Putamen (tissue), 1 donor: ENCODE measurements at places on chromosomes 1 and 21.

DNA sequence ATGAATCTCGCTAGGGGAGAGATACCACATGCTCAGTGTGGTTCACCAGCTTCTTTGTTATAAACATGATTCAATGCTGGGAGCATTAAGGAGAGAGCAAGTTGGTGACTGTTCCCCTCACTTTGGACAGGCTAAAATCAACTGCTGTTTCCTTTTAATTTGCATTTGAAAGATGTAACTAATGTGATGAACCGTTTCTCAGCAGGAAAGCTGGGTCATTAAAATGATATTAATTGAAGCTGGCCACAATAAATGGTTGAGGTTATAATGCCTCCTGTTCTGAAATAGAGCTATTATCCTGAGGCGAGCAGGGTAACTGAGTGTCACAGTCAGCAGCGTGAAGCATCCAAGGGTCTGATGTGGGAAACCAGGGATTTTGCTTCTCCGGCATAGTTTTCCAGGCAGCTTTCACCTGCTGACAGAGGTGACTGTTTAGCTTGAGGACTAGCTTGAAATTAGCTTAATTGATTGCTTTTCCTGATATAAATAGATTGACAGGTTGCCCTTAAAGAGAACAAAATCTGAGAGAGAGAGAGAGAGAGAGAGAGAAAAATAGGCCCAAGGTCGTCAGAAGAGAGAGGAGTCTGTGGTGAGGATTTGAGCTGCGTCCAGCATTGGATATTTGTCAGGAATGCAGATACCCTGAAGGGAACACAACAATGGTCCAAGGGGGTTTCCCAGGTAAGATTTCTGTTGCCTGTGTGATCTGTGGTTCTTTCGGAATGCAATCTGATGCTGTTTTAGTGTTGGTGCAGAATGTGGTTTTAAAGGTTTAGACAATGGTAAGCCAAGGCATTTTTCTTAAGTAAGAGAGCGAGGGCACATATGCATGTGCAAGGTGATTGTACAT lies 209.7 kb downstream of the PATJ start:
- no peak for DNase-seq

- DNase-seq: peak; percentile 64
These were observed 197.6 kb upstream of the ADAMTS5 start for GRCh38 chr21:27164208-27165177.

GRCh38 chr1:7012461-7012924 lies 227.2 kb downstream of the CAMTA1 start:
- DNase-seq: no peak

GRCh38 chr1:162632698-162633080 lies 425 bp downstream of the DDR2 start:
- no peak for DNase-seq

GRCh38 chr1:41006942-41007865 lies 14.3 kb downstream of the SLFNL1 start:
- peak; percentile 57 for DNase-seq

DNA sequence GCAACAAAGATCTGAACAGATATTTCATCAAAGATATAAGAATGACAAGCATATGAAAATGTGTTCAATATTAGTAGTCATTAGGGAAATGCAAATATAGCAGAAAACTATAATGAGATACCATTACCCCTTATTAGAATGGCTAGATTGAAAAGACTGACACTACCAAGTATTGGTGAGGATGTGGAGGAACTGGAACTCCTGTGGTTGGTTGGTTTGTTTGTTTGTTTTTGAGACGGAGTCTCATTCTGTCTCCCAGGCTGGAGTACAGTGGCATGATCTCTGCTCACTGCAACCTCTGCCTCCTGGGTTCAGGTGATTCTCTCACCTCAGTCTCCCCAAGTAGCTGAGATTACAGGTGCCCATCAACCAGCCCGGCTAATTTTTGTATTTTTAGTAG lies 18.9 kb upstream of the HMGN1 start:
- no peak for DNase-seq

GRCh38 chr1:168161459-168161858 lies 17.3 kb upstream of the TIPRL start:
- no peak for DNase-seq

- DNase-seq: no peak
These were observed 116.4 kb downstream of the SYT2 start for GRCh38 chr1:202593845-202594244.

GRCh38 chr21:40837456-40837855 lies 9.5 kb downstream of the DSCAM start:
- DNase-seq: no peak

DNA sequence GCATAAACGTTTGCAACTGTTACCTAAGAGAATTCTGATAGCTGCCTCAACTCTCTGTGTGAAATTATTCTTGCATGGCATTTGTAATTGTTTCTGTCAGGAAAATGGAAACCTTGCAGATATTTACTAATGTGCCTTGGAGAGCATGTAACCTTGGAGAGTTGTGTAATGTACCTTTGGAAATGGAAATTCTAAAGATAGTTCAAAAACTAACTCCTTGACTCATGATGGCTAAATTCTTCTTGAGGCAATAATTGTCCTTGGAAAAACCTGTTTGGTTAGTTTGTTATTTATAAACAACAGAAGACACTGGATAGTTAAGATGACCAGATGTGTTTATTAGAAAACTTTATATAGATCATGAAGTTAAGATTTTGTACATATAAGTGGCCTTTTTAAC lies 1033.8 kb downstream of the PLA2G4A start:
- DNase-seq: no peak

DNA sequence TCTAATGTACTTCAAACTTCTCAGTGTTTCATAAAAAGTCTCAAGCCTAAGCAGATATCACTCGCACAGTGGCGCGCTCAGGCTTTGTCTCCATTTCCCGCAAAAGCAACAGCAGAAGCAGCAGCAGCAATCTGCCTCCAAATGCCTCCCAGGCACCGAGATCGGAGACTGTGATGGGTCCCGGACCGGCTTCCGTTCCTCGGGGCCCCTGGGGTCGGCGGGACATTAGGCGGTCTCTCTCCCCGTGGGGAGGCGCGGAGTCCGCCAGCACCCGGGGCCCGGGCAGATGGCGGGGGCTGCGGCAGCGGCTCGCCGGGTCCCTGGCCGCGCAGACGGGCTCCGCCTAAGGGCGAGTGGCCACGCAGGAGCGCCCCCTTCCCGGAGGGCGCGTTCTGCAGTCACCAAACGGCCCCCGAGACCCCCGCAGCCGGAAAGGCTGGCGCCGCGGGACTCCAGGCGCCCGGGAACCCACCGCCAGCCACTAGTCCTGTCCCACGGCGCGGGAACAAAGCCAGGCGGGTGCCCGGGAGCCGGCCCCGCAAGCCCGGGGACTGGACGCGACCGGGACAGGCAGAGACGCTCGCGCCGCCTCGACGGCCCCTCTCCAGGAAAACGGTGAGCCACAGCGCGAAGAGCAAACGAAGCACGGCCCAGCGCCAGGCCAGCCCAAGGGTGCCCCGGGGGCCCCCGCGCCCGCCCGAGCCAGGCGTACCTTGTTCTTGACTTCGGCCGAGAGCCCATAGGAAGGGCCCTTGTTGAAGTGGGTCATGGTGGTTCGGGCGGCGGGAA lies 590 bp downstream of the CNN3 start:
- peak; percentile 71 for DNase-seq

GRCh38 chr1:198096390-198096789 lies 60.4 kb upstream of the NEK7 start:
- DNase-seq: no peak

DNA sequence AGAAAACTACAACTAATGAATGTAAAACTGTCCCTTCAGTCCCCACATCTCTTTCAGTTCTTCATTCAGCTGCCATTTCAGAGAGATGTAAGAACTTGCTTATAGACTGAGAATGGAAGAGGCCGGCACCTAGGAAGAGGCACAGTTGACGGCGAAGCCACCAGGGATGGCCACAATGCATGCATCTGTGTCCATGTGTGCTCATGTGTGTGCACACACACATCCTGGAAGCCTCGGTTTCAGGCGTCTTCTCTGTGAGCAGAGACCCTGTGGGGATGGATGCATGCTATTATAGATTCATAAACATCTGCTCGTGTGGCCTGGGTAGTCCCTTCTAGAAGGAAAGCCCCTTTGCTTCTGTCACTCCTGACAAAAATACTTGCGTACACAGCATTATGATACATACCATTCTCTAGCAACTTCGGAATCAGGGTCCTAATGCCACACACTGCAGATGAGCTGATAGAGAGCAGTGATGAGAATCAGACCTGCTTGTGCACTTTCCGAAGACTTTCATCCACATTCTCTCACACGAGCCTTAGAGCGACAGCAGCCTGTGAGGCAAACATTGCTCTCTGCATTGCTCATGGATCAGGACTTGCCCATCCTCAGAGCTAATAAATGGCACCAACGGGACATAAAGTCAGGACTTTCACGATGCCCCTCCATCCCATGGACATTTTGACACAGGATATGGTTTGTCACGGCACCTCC lies 12.4 kb upstream of the GPR61 start:
- DNase-seq: no peak

GRCh38 chr1:16903458-16903796 lies 7.6 kb downstream of the RNU1-2 start:
- no peak for DNase-seq

DNA sequence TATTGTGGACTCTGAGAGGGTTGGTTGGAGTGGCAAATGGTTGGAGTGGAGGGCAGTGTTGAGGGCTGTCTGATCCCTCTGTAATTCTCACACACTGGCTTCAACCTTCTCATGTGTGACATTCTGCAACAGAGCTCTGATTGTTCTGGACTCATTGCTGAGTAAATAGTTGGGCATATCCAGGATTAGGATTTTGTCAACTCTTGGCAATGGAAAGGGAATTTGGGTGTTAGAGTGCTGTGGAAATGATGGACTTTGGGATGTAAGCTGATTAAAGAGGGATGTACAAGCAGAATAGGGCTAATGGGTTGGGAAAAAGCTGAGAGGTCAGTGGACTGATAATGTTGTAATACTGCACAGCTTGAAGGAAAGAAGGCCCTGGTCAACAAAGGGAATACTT lies 16.5 kb downstream of the TLCD4 start:
- DNase-seq: no peak

- peak; percentile 72 for DNase-seq
These were observed at the start of gene SLC45A3 for GRCh38 chr1:205680073-205680851. SLC45A3 (minus strand) TSS chr1:205680509; CDS start chr1:205664656, 15,853 bp downstream.

DNA sequence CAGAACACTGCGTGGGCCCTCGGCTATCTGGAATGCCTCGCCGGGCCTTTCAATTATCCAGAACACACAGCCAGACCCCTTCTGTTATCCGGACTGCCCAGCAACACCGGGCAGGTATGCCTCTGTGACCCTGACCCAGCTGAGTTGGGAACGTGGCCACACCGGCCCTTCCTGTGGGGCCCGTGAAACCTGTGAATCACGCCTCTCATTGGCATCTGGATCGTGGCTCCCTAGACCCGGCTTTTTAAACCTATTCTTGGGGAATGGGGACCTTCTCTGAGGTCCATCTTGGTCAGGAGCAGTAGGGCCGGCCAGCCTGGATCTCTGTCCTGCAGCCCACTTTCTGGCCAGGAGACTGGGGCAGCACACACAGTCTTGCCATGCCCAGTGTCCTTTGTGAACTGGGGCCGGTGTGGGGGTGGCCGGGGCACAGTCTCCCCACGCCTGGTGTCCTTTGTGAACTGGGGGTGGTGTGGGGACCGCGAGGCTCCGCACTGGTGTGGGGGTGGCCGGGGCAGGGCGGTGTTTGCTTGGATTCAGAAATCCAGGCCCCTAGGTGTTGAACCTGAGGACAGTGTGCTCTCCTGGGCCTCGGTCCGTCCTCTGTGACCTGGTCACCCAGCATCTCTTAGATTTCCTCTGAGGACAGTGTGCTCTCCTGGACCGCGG lies 11.1 kb downstream of the COL18A1 start:
- DNase-seq: no peak

DNA sequence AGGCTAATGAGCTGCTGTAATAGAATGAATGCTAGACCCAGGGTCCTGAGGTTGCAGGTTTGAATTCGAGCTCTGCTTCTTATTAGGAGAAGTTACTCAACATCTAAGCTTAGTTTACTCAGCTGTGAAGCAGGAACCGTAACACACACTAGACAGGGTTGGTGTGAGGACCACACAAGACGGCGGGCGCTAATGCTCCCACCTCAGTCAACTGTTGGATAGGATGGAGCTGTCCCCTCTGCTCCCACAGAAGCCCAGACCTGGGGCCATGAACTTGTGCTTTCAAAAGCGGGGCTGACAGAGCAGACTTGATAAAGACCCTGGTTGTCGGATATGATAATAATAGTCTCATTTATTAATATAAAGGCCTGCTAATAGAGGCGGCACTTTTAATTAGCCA lies 98.4 kb upstream of the CD34 start:
- no peak for DNase-seq

DNA sequence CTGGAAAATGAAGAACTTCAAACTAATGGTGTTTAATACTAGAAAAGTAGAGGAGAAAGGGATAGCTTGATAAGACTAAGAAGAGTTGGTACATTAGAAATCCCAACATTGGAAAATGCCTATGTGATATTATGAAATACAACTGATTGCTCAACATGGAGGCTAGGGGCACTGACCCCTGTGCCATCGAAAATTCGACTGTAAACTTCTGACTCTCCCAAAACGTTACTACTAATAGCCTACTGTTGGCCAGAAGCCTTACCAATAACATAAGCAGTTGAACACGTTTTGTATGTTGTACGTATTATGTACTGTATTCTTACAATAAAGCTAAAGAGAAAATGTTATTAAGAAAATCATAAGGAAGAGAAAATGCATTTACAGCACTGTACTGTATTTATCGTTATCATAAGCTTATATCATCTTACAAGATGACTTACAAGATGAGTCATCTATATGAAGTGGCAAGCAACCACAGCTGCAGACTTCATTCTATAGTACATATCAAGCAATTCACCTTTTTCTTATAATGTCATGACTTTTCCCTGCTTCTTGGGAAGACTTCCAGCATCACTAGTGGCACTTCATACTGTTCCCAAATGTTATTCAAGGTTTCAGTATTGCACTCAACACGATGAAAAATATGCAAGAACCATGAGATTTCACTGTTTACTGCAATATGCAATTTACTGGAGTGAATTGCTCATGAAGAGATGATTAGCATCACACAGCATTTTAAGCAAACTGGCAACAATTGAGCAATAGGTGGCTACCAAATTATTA lies 12.9 kb upstream of the CTSK start:
- no peak for DNase-seq

GRCh38 chr1:86757272-86757984 lies 53.1 kb downstream of the SH3GLB1 start:
- peak; percentile 22 for DNase-seq

GRCh38 chr1:168894397-168894903 lies 165.4 kb upstream of the DPT start:
- no peak for DNase-seq

DNA sequence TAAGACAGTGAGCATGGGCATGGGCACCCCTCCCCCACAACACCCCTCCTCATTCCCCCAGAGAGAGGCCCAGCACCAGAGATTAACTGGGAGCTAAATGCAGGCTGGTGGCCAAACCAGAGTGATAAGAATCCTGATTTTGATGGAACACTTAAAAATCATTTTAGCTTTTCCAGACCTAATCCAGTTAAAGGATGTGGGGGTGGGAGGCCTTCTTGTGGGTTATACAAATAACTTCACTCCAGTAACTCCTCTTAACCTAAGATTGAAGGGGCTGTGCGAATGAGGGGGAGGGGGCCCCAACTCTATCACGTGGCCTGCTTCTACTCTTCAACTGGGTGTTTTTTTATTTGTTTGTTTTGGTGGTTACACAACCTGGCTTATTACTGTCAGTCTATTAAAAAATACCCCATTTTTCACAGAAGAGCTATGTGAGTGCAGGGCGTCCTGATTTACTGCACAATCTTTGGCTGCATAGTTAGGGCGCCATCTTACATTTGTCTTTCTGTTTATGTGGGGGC lies 398.1 kb upstream of the LYPLAL1 start:
- DNase-seq: no peak

GRCh38 chr1:13950637-13951036 lies 250.6 kb downstream of the PRDM2 start:
- no peak for DNase-seq

GRCh38 chr1:98550076-98550475 lies 111.4 kb upstream of the SNX7 start:
- no peak for DNase-seq
